ENCODE measurements at places on chromosomes 4 and X.
A peak's percentile ranks its signal among the peaks of the same experiment; 100 is the strongest.

- DNase-seq = no peak
Measured at GRCh38 chrX:6681521-6682145, 146.7 kb upstream of the VCX3A start.

DNA sequence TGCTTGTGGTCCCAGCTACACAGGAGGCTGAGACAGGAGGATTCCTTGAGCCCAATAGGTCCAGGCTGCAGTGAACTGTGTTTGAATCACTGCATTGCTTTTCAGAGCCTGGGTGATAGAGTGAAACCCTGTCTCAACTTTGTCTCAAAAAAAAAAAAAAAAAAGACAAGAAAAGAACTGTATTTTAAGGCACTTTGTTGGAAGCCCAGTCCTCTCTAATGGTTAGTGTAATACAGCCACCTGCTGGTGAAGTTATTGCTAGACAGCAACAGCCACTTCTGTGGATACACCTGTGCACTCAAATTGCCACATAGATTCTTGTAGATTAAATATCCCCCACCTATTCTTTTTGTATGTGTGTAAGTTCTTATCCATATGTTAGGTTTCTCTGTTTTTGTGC lies 10.1 kb upstream of the FGG start:
- no peak for DNase-seq

- no peak for DNase-seq
Measured at GRCh38 chr4:86358257-86358656, 1.6 kb downstream of the MAPK10 start.

GRCh38 chrX:13793897-13794296 lies 23.0 kb downstream of the GPM6B start:
- no peak for DNase-seq

DNA sequence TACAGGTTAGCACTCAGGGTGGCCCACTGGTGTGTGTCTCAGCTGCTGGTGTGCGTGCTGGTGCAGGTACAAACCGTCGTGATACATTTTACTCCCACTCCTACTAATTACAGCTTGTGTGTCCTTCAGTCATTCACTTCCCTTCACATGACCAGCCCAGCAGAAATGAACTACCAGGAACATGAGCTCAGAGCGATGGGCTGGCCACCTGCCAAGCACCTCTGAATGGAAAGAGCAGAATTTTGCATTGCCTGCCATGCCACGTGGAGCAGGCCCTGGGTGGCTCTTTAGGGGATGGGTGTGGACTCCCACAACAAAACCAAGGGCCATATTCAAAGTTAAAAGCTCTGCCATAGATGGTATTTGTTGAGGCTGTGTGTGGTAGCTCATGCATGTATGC lies 58.9 kb upstream of the PGM2 start:
- no peak for DNase-seq

GRCh38 chrX:13903405-13903804 lies 86.5 kb upstream of the GPM6B start:
- DNase-seq = no peak

DNA sequence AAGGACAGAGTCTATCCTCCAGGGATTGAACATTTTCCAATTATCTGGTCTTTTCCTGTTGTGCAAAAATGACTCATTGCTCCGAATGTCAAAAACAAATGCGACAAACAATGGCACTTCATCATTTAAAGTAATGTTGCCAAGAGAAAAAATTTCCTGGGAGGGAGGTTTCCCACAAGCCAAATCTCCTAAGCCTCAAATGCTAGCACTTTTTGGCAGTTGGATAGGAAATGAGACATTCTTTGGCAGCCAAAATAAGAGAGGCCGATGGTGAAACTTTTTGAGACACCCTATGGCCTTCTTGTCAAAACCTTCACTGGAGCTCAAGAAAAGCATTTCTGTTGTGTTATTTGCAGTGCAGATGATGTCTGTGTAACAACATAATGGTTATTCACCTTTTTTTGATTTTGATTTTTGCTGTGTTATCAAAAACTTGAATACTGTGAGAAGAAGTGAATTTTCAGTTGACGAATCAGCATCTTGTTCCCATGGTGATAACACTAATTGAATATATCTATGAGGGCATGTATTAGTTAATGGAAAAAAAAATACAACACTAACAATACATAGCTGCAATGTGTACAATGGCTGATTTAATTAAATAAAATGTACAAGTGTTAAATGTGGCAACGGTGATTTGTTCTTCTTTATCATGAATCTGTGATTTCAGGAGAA lies 333.8 kb downstream of the ANK2 start:
- no peak for DNase-seq

DNA sequence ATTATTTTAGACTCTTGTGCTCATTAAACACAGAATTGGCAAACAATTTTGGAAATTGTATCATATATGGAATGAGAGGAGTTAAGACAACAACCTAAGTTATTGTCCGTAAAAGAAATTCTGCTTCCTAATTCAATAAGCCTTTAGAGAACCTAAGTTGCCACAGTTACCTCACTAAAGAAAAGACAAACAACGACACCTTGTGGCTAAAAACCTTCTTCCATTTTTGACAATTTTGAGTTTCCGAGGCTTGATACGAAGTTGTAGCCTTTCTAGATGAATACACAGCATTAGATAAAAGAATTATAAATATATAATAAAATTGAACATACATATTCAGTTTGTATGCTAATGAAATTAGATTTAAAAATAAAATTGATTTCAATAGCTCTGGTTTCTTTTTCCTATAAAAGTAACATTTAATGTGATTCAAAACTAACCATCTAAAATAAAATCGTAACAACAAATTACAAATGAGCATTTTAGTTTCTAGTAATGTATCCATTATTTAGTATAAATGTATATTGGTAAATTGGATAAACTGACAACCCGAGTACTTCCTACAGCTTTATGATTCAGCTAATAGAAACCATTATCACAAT lies 275.1 kb downstream of the GPM6A start:
- no peak for DNase-seq

- no peak for DNase-seq
Measured at GRCh38 chr4:95507561-95507960, 41.2 kb downstream of the UNC5C start.

- DNase-seq = peak; percentile 43
Measured at GRCh38 chr4:26058537-26058936, 144.5 kb downstream of the SMIM20 start.

GRCh38 chr4:109041463-109042360 lies 260.7 kb downstream of the COL25A1 start:
- no peak for DNase-seq

GRCh38 chr4:56321251-56321650 lies 66.0 kb downstream of the AASDH start:
- DNase-seq = no peak

- peak; percentile 35 for DNase-seq
Measured at GRCh38 chrX:49840679-49841078, 11.6 kb downstream of the PAGE4 start.

DNA sequence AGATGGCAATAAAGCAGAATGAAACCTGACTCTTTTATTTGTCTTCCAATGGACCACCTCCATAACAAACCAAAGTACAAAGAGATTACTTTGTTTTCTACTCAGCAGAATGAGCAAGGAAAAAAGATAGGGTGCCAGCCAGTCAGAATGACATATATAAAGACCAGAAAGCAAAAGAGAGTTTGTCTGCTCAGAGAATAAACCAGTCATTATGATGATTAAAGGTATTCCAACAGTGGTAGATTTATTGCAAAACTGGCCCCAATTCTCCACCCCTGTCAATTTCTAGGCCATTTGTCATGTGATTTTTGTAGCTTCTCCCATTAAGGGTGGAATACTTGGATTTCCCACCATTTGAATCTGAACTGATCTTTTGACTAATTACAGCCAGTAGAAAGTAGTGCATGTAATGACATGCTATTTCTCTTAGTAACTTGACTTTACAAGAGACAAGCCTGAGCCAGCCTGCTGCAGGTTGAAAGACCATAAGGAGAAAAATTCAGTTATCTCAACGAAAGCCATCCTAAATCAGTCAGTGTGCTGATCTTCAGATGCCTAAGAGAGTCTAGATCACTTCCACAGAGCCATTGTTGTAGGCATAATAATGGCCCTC lies 203.1 kb downstream of the EPHA5 start:
- DNase-seq = no peak

DNA sequence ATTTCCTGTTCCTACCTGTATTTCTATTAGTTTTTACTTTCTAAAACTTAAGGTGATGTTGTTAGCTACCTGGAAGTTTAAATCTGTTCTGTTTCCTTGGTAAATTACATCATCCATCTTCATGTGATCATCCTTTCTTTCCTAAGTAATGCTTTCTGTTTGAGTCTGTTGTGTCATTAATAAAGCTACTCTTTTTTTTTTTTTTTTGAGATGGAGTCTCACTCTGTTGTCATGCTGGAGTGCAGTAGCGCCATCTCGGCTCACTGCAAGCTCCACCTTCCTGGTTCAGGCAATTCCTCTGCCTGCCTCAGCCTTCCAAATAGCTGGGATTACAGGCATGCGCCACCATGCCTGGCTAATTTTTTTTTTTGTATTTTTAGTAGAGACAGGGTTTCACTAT lies 73.3 kb downstream of the FIP1L1 start:
- no peak for DNase-seq

- no peak for DNase-seq
Measured at GRCh38 chr4:69025191-69025998, 70.9 kb upstream of the UGT2B7 start.

- DNase-seq = no peak
Measured at GRCh38 chr4:3329887-3330286, 37.1 kb downstream of the RGS12 start.

DNA sequence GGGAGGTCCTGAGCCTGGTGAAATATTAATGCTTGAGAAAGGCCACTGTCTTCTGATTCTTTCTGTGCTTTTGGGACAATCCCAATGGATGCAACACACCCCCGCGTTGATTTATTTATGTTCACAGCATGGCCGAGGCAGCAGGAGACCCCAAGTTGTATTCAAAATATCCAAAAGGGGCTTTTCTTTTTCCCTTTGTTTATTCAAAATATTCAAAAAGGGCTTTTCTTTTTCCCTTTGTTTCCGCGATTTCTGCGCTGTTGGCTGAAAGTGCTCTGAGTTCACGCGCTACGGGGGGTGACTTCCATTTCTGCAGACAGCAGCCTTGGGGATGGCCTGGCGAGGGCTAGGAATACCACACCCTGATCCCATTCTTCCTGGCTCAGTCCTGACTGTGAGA lies 59.5 kb upstream of the PPP2R3B start:
- no peak for DNase-seq

DNA sequence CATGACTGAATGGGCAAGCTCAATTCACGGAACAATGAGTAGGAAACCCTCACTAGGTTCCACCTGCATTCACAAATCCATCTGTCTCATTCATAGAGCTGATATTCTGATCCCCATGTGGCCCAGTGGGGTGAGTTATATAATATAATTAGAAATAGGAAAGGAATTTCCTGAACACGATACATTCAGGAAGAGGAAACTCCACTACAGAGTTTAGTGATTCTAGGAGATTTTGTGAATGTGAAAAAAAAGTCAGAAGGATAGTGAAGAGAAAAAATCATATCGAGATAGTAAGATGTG lies 471.2 kb downstream of the GASK1B start:
- DNase-seq = no peak

DNA sequence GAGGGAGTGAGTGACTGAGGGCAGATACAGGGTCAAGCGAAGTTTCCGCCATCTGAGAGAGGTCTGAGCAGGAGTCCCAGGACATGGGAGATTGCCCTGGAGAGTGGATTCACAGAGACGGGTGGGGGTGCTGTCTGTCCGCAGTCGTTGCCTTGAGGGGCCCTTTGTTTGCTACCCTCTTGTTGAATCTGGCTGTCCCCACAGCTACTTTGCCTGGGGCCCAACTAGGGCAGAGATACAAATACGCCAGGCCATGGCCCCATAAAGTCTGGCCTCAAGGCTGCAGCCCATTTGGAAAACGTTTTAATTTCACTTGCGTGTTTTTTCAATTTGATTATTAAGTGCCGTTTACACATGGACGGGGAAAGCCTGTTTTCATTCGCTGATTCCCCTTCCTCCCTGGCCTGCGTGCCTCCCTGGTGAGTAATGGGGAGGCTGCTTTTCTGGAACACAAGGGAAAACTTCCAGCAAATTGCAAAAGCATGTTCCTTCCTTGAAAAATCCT lies 134.4 kb downstream of the SMIM20 start:
- no peak for DNase-seq

DNA sequence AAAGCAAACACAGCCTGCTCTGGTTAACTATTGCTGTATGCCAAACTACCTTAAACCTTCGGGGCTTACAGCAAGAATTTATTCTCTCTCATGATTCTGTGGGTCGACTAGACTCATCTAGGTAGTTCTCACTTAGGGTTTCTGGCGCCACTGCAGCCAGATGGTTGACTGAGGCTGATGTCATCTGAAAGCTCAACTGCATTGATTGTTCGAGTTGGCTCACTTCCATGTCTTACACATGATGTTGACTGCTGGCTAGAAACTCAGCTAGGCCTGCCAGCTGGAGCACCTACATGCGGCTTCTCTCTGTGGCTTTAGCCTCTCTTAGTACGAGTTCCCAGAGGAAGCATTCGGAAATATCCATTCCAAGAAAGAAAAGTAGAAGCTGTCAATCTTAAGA lies 103.2 kb downstream of the SRPX start:
- no peak for DNase-seq

GRCh38 chr4:168740691-168741090 lies 243.8 kb downstream of the PALLD start:
- DNase-seq = no peak

GRCh38 chr4:55314141-55314820 lies 31.8 kb upstream of the SRD5A3 start:
- DNase-seq = no peak

- DNase-seq = no peak
Measured at GRCh38 chr4:7429069-7429416, 5.7 kb downstream of the PSAPL1 start.
